ENCODE measurements at places on chromosomes 1 and 21.

DNA sequence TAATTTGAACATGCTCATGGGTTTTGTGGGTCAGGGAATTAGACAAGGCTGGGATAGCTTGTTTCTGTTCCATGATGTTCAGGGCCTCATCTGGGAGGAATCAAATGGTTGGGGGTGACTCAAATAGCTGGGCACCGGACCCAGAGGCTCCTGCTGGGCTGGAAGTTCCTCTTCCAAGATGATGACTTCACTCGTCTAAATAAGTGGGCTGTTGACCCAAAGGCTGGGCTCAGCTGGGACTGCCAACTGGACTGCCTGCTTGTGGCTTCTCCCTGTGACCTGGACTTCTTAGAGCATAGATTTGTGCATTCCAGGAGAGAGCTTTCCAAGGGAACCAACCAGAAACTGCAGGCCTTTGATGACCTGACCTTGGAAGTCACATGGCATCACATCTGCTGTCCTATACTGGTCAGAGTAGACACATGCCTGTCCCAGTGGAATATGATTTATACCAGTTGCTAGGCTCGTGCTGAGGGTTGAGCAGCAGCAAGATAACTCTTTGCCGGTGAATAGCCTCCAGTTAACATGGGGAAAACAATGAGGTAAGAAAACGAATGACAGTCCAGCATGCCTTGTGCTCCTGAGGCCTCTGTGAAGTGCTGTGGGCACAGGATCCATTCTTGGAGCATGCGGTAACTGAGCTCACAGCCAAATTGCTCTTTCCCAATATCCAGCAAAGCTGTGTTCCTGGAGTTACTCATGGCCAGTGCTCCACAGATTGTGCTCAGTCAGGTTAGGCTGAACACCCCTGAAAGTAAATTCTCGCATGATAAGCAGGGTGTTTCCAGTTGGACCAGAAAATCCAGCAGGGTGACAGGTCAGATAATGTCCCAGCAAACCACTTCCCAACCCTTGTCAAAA lies 272.9 kb upstream of the TMEM51 start:
- peak; percentile 92 for DNase-seq

DNA sequence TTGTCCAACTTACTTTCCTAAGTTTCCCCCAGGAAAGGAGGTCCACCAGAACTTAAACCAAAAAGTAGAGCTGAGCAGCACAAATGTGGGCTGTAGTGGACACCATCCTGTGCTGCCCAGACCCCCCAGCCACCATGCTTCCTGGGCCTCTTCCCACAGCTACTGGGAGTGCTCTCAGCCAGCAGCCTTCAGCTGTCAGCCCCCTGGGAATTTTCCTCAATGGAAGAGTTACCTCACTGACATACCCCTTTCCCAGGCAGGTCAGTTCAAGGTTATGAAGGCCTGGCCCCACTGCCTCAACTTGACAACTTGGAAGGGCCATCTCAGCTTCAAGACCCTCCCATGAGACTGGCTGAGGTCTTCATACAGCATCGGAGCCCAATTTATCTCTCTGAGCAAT lies 47.7 kb downstream of the CDCP2 start:
- DNase-seq, result no peak

GRCh38 chr1:98342566-98342965 lies 319.0 kb upstream of the SNX7 start:
- DNase-seq, result no peak

- DNase-seq, result no peak
These were observed 54.5 kb downstream of the PAPPA2 start for GRCh38 chr1:176517484-176517883.

DNA sequence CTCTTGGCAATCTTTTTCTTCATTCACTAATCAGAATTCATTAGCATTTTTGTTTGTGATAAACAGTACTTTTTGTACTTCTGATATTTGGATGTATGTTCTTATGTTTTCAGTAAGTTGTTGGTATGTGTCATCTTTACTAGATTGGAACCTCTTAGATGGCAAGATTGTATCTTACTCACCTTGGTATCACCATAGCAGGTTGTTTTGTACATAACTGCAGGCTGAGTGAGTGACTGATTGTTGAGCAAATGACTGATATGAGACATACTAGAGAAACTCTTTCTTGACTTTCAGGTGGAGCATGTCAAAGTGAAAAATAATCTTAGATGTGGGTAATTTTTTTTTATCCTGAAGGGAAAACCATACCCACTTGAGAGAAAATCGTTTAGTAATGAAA lies 173.7 kb downstream of the CLEC20A start:
- no peak for DNase-seq

DNA sequence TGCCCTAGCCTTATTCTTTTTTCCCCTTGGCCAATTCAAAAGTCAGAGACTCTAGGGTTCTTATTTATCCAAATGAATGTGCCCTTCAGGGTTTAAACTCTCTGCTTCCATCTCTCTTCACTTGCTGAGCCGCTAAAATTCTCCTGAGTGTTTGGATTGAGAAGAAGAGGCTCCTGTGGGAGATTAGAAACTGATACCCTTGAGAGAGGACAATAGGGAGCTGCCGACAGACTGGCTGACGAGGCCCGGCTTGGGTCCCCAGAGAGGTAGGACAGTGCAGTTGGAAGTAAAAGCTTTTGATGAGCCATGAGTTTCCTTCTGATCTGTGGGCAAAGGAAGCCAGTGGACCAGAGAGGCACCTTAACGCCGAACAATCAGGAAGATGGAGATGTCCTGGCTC lies 41.3 kb upstream of the UBE2U start:
- DNase-seq, result no peak

- no peak for DNase-seq
These were observed 243.2 kb upstream of the RAB4A start for GRCh38 chr1:229027622-229028182.

DNA sequence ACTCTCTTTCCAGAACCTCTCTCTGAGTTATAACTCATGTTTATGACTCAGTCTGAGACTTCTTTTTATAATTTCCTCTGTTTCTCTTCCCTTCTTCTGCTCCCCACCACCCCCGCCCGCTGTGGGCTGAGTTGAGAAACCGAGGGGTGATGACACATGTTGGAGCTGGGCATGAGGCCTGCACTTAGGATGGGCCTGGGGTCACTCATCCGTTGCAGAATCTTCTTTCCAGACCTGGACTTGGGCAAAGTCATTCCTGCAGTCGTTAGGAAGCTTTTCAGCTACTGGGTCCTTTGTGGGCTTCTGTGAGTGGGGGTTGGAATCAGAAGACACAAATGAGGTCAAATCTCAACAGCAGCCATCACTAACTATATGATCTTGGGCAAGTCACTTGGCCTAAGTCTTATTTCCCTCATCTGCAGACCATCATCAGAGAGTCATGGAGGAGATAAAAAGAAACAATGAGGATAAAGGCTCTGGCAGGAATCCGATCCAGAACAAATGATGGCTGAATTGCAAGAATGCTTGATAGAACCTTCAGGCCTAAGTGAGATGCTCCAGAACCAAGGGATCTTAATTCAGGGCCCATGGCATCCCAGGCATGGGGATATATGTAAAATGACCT lies 53.4 kb downstream of the RPS6KA1 start:
- DNase-seq, result peak; percentile 90

- no peak for DNase-seq
These were observed 99.8 kb downstream of the PSMG1 start for GRCh38 chr21:39083377-39084008.

DNA sequence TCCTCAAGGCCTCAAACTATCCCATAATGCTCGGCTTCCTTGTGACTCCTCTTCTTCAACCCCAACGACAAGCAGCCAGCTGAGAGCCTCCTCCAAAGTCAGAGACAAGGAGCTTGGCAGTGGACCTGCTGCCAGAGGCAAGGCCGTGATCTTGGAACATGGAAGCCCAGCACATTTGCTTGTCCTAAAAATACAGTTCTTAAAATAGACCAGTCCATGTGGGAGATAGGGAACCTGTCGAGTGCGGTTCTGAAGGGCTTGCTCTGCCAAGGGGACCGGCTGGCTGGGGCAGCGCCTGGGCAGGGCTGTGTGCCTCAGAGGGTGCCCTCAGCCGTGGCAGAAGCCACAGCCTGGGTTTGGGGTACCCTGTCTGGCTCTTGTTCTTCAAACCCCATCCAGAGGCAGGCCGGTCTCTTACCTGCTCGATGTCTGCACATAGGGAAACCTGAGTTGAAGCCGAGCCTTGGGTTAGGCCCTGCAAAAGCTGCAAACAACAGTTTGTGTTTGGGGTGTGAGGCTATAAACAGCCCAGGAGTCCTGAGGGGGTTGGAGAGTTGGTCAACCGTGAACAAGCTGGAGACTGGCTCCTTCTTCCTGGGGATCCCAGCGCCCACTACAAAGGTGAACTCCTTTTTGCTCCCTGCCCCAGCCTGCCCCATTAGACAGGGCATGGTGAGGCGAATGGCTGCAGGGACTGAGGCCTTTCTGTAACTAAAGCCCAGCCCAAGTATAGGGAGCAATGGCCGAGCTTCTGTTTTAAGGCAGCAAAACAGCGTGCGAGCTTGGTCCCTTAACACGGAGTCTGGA lies 228.8 kb downstream of the CAMTA1 start:
- DNase-seq, result no peak

GRCh38 chr21:41973427-41973831 lies 19.6 kb upstream of the C2CD2 start:
- DNase-seq, result no peak

- DNase-seq, result no peak
These were observed 15.4 kb downstream of the ALG14 start for GRCh38 chr1:95057351-95057750.

DNA sequence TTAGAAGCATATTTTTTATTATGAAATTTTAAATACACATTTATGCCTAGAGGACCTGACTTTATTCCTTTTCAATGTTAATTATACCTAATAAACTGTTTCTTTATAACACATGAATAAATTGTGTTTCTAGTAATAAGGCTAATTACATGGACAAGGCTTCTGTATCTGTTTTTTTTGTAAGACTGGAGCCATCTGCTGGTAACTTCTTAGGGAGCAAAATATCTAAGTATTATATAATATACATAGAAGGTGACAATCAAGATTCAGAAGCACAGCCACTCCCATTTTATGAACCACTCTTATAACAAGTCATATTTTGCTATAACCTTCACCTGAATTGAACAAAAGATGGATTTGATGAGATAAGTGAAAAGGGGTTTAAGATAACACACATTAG lies 84.2 kb downstream of the LBR start:
- peak; percentile 53 for DNase-seq
